ENCODE measurements at places on chromosomes 16 and 17. TPM values are rescaled to one million over a fixed set of nuclear protein-coding genes. Genes with fewer than 3 reads are reported as not detected.

DNA sequence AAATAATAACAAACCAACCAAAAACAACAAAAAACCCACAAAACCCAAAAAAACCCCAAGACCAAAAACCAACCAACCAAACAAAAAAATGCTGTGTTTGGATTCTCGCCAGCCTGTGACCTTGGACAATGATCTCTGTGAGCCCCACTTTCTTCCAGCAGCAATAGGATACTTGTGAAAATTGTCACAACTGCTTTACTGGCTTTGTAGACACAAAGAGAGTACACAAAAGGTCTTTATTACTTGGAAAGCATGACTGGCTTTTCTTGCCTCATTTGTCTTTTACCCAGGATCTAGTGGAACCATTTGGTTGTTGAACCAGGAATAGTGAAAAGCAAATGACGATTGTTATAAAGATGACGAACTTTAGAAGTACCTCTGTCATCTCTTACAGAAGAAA, 256.6 kb downstream of the UTP18 start:
- no peaks in the 10 kb centered on the region for H3K36me3 ChIP-seq
- no peaks in the 10 kb centered on the region for H3K4me1 ChIP-seq

SMIM5 gene
- total RNA-seq, result 3.0 TPM

- H3K36me3 ChIP-seq, result peaks cover 4% of the 10 kb centered on the region
- no peak overlapping the region for H3K27ac ChIP-seq
- H3K27me3 ChIP-seq, result no peaks in the 10 kb centered on the region
Measured at GRCh38 chr17:57102122-57102521, 17.1 kb downstream of the AKAP1 start.

BCO1 gene
- 3.1 TPM for total RNA-seq

GRCh38 chr17:60538726-60539125, 12.7 kb upstream of the APPBP2 start:
- no peak overlapping the region for H3K27ac ChIP-seq
- no peak overlapping the region for H3K4me3 ChIP-seq
- no peaks in the 10 kb centered on the region for H3K27me3 ChIP-seq
- no peak for DNase-seq
- no peaks in the 10 kb centered on the region for H3K4me1 ChIP-seq

ABCC3 gene
- 1.2 TPM for total RNA-seq

KIFC3 gene
- total RNA-seq, result 12.1 TPM

DNA sequence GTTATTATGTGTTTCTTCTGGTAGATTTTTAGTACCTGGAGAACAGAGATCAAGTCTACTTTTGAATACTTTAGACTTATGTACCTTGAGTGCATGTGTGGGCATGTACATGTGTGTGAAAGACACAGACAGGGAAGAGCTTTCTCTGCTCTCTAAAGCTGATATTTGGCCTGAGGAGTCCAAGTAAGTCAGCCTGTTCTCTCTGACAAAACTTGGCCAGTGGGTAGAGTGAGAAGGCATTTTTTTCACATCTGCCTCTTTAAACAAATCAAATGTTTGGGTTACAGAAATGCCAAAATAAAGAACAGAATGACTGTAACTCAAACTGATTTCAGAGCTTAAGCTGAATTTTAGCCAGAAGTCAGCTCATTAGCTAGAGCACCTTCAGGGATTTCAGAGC, 309.7 kb upstream of the DYNLRB2 start:
- H3K27me3 ChIP-seq, result no peaks in the 10 kb centered on the region
- DNase-seq, result no peak
- no peak overlapping the region for H3K27ac ChIP-seq
- no peak overlapping the region for H3K4me3 ChIP-seq
- H3K4me1 ChIP-seq, result no peaks in the 10 kb centered on the region
- no peaks in the 10 kb centered on the region for H3K36me3 ChIP-seq

- H3K4me3 ChIP-seq, result no peak overlapping the region
- H3K4me1 ChIP-seq, result no peaks in the 10 kb centered on the region
- DNase-seq, result no peak
- no peaks in the 10 kb centered on the region for H3K36me3 ChIP-seq
Measured at GRCh38 chr16:11242658-11243057, 13.3 kb downstream of the SOCS1 start.

GRCh38 chr17:929586-929985, 50.0 kb downstream of the NXN start:
- H3K4me3 ChIP-seq, result no peak overlapping the region
- H3K36me3 ChIP-seq, result no peaks in the 10 kb centered on the region
- peaks cover 58% of the 10 kb centered on the region for H3K4me1 ChIP-seq
- no peaks in the 10 kb centered on the region for H3K27me3 ChIP-seq
- peak overlapping the region; percentile 88 for H3K27ac ChIP-seq
- DNase-seq, result no peak

MRPS34 gene
- total RNA-seq, result 61.5 TPM

GP1BA gene
- total RNA-seq, result not detected

DNA sequence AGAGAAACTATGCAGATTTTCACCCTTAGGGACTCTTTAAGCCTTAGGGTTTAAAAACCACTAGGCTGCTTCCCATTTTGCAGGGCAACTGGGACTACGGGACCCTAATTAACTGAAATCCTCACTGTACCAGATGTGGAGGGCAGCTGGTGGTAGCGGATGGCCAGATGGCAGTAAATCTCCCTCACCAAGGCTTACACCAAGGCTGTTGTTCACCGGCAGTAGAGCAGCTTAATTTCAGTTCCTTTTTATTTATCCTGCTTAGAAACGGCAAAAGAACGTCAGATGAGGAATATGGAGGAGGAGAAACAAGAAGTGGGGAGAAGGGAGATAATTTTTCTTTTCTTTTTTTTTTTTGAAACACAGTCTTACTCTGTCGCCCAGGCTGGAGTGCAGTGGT, 6.5 kb downstream of the ABHD15 start:
- no peak overlapping the region for H3K27ac ChIP-seq
- H3K27me3 ChIP-seq, result no peaks in the 10 kb centered on the region
- H3K36me3 ChIP-seq, result no peaks in the 10 kb centered on the region
- no peak for DNase-seq
- peaks cover 7% of the 10 kb centered on the region for H3K4me1 ChIP-seq
- no peak overlapping the region for H3K4me3 ChIP-seq

GRCh38 chr16:10583269-10583668, 2.9 kb upstream of the EMP2 start:
- peaks cover 27% of the 10 kb centered on the region for H3K4me1 ChIP-seq
- no peaks in the 10 kb centered on the region for H3K27me3 ChIP-seq
- H3K36me3 ChIP-seq, result no peaks in the 10 kb centered on the region
- no peak overlapping the region for H3K27ac ChIP-seq
- DNase-seq, result no peak

DNA sequence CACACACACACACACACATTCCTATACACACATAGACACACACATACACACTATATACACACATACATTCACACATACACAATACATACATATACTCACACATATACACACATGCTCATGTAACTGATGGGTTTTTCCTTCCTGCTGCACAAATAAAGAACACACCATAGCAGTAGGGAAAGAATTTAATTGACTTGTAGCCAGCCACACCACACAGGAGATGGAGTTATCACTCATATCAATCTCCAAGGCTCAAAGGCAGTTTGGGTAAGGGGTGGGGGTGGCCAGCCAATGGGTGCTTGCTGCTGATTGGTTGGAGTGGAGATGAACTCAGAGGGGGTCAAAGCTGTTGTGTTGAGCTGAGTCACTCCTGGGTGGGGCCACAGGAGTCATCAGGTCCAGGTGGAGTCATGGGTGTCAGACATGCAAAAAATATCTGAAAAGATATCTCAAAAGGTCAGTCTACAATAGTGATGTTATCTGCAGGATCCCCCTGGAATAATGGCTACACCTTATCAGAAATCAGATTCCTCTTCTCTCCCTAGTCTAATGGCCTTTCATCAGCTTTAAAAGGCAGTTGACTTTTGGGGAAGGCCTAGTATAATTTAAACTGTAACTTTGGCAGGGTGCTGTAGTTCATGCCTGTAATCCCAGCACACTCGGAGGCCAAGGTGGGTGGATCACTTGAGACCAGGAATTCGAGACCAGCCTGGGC, 46.1 kb downstream of the WSB1 start:
- H3K4me1 ChIP-seq, result peaks cover 14% of the 10 kb centered on the region
- H3K36me3 ChIP-seq, result no peaks in the 10 kb centered on the region
- no peak for DNase-seq
- H3K4me3 ChIP-seq, result no peak overlapping the region
- no peaks in the 10 kb centered on the region for H3K27me3 ChIP-seq

DNAH9 gene
- total RNA-seq, result 0.27 TPM

- no peak overlapping the region for H3K4me3 ChIP-seq
- DNase-seq, result no peak
- H3K27me3 ChIP-seq, result no peaks in the 10 kb centered on the region
- peaks cover 33% of the 10 kb centered on the region for H3K36me3 ChIP-seq
- peaks cover 11% of the 10 kb centered on the region for H3K4me1 ChIP-seq
Measured at GRCh38 chr17:40170325-40170724, 6.9 kb upstream of the RAPGEFL1 start.

- no peaks in the 10 kb centered on the region for H3K36me3 ChIP-seq
- DNase-seq, result no peak
- H3K4me1 ChIP-seq, result peaks cover 60% of the 10 kb centered on the region
- peak overlapping the region; percentile 97 for H3K27ac ChIP-seq
- H3K4me3 ChIP-seq, result peak overlapping the region; percentile 38
- H3K27me3 ChIP-seq, result no peaks in the 10 kb centered on the region
Measured at GRCh38 chr17:7215136-7215638, 4.4 kb downstream of the DLG4 start.

KRTAP17-1 gene
- not detected for total RNA-seq

DNA sequence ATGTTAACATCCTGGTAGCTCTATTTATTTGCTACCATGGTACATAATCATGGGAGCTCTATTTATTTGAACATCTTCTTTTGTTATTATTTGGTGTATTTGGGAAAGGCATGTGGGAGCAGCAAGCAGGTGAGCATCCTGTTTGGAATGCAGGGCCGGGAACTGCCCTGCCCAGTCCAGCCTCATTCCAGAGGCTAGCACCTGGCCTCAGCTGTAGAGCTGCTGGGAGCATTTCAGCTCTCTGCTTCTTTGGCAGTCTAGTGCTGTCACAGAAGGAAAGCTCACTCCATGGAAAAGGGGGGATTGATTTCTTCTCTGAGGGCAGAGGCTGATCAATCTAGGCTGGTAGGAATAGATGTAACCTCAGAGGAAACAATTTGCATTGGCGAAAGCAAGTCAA, 112.5 kb downstream of the WWOX start:
- no peak overlapping the region for H3K27ac ChIP-seq
- no peaks in the 10 kb centered on the region for H3K27me3 ChIP-seq
- no peaks in the 10 kb centered on the region for H3K4me1 ChIP-seq

PERCC1 gene
- total RNA-seq, result not detected

TEKT1 gene
- total RNA-seq, result not detected

KRT36 gene
- total RNA-seq, result not detected

- H3K27ac ChIP-seq, result no peak overlapping the region
- H3K4me3 ChIP-seq, result no peak overlapping the region
- no peak for DNase-seq
- H3K36me3 ChIP-seq, result no peaks in the 10 kb centered on the region
- H3K27me3 ChIP-seq, result no peaks in the 10 kb centered on the region
Measured at GRCh38 chr17:73384926-73385325, 73.1 kb upstream of the CDC42EP4 start.

DNA sequence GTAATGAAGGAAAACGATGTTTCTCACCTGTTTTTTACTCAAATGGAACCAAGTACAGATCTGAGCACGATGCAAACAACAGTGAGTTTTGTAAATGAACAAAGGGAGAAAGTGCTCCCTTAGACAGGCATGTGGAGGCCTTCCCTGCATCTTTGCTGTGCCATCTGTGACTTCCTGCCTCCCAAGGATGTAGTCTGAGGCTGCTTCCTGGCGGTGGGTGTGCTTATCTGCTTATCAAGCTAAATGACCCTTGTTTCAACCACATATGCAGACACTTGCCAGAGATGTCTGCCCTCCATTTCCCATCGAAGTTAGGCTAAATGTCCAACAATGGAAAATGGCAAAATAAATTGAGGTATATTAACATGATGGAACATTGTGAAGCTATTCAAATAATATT, 34.6 kb downstream of the RGS9 start:
- no peak overlapping the region for H3K4me3 ChIP-seq
- no peaks in the 10 kb centered on the region for H3K27me3 ChIP-seq
- no peak overlapping the region for H3K27ac ChIP-seq
- no peak for DNase-seq
- H3K4me1 ChIP-seq, result peaks cover 9% of the 10 kb centered on the region

DNA sequence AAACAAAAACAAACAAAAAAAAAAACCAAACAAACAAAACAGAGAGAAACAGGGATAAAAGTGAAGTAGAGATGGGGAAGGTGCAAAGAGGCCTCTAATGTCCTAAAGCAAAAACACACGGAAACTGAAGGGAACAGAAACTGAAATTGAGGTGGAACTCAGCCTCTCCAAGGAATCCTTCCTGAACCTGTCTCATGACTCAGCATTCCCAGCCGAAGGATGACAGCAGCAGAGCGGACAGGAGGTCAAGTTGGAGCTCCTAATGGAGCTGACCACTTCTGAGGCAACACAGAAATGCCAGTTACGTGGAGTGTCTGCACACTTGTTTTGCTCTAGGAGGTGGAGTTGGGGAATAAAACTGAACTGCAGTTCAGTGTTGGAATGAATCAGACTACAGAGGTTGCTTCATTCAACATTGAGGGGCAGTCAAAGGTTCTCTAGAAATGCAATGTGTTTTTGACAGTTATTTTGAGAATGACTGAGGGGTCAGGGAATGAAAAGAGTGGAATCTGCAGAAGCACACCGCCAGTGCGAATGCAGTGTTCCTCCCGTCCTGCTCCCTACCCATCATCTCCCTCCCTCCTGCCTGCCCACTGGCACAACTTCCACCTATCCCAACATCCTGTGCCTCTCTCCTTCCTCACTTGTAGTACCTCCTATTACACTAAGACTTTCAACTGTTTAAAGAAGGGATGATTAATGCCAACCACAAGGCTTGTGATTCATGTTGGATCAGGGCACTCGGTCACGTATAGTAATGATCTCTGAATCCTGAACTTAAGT, 6.3 kb downstream of the UBE2O start:
- H3K36me3 ChIP-seq, result no peaks in the 10 kb centered on the region
- no peak overlapping the region for H3K4me3 ChIP-seq
- no peaks in the 10 kb centered on the region for H3K27me3 ChIP-seq

KRTAP4-1 gene
- total RNA-seq, result not detected

CACNA1H gene
- total RNA-seq, result 181 TPM

DNA sequence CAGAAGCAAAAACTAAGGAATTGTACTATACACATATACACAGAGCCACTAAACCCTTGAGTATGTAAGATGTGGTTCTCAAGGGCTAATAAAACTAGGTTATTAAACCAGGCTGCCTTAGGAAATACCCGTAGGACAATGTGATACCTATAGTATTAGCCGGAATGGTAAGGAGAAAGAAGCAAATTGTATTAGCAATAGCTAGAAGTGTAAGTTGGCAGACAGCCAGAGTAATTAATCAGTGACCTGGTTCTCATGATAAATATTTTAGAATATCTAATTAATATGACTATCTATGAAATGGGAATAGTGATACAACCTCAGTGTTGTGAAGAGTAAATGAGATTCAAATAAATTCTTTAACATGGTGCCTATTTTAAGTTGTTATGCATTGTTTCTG, 18.6 kb downstream of the GDPD1 start:
- H3K36me3 ChIP-seq, result no peaks in the 10 kb centered on the region
- no peaks in the 10 kb centered on the region for H3K4me1 ChIP-seq
- no peak for DNase-seq
- H3K27ac ChIP-seq, result no peak overlapping the region
- H3K27me3 ChIP-seq, result no peaks in the 10 kb centered on the region

- no peaks in the 10 kb centered on the region for H3K27me3 ChIP-seq
- H3K4me1 ChIP-seq, result no peaks in the 10 kb centered on the region
- H3K4me3 ChIP-seq, result no peak overlapping the region
Measured at GRCh38 chr16:84421938-84422220, 53.5 kb downstream of the ATP2C2 start.

SDF2 gene
- 41.8 TPM for total RNA-seq

C16orf96 gene
- total RNA-seq, result 0.16 TPM

GRCh38 chr16:54462151-54462651, 175.6 kb upstream of the IRX3 start:
- no peaks in the 10 kb centered on the region for H3K4me1 ChIP-seq
- no peaks in the 10 kb centered on the region for H3K36me3 ChIP-seq
- DNase-seq, result no peak
- no peak overlapping the region for H3K4me3 ChIP-seq
- H3K27me3 ChIP-seq, result no peaks in the 10 kb centered on the region
- no peak overlapping the region for H3K27ac ChIP-seq
